ENCODE measurements at places on chromosomes 2 and 18. TPM values are rescaled to one million over a fixed set of nuclear protein-coding genes. Genes with fewer than 3 reads are reported as not detected.

The COL4A3 gene
- 0.42 TPM for total RNA-seq

The DES gene
- 917 TPM for total RNA-seq

The ME2 gene
- 59.4 TPM for total RNA-seq

The RAD51AP2 gene
- total RNA-seq: 0.11 TPM

The SERPINB13 gene
- not detected for total RNA-seq

The PARD3B gene
- 20.0 TPM for total RNA-seq

The SERPINB11 gene
- total RNA-seq: not detected

The ANTXR1 gene
- total RNA-seq: 8.1 TPM

The TBC1D8 gene
- total RNA-seq: 10.3 TPM

The VWC2L gene
- not detected for total RNA-seq

The PRKD3 gene
- total RNA-seq: 21.1 TPM

The AGXT gene
- total RNA-seq: 1.9 TPM

The CAPG gene
- 102 TPM for total RNA-seq

The PPP1R1C gene
- total RNA-seq: not detected

The KATNAL2 gene
- 1.3 TPM for total RNA-seq

The SCG2 gene
- 4.1 TPM for total RNA-seq

The FNDC4 gene
- 1.1 TPM for total RNA-seq

GRCh38 chr18:28757466-28758008, 580.6 kb upstream of the CDH2 start:
- DNase-seq: no peak

DNA sequence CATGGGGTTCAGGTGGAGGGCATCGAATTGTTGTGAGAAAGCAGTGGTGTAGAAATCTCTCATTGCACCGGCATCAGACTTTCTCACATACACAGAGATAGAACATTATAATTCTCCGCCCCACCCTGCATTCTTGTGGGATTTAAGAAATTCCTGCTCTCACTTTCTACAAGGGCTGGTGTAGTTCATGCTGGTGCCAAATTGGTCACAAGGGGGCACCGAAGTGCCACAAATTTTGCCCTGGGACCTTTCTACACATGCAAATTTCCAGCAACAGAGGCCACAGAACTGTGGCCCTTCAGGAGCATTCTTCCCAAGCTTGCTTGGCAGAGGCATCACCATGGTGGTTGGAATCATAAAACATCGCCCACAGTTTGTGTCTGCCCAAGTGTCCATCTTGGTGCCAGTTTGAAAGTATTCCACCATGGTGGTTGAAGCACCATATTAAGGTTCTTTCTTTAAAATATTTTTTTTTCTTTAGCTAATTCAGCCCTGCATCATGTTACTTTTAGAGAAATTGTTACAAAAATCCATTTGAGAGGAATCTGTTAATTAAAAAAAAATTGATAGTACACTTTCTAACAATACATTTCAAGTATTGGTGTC, 521.2 kb upstream of the FANCL start:
- peak; percentile 19 for DNase-seq

GRCh38 chr2:32274289-32274688, 3.4 kb upstream of the YIPF4 start:
- DNase-seq: no peak

GRCh38 chr2:177037569-177037968, 175.0 kb upstream of the HNRNPA3 start:
- no peak for DNase-seq

GRCh38 chr2:42331569-42332284, 29.3 kb downstream of the COX7A2L start:
- no peak for DNase-seq

GRCh38 chr2:195612611-195613495, 44.2 kb upstream of the SLC39A10 start:
- no peak for DNase-seq

- no peak for DNase-seq
These were observed 1.2 kb downstream of the OTX1 start for GRCh38 chr2:63051795-63052333.

- no peak for DNase-seq
These were observed 315.0 kb upstream of the SMIM21 start for GRCh38 chr18:75742516-75742915.

- DNase-seq: no peak
These were observed 111.3 kb downstream of the CPS1 start for GRCh38 chr2:210667711-210668110.

DNA sequence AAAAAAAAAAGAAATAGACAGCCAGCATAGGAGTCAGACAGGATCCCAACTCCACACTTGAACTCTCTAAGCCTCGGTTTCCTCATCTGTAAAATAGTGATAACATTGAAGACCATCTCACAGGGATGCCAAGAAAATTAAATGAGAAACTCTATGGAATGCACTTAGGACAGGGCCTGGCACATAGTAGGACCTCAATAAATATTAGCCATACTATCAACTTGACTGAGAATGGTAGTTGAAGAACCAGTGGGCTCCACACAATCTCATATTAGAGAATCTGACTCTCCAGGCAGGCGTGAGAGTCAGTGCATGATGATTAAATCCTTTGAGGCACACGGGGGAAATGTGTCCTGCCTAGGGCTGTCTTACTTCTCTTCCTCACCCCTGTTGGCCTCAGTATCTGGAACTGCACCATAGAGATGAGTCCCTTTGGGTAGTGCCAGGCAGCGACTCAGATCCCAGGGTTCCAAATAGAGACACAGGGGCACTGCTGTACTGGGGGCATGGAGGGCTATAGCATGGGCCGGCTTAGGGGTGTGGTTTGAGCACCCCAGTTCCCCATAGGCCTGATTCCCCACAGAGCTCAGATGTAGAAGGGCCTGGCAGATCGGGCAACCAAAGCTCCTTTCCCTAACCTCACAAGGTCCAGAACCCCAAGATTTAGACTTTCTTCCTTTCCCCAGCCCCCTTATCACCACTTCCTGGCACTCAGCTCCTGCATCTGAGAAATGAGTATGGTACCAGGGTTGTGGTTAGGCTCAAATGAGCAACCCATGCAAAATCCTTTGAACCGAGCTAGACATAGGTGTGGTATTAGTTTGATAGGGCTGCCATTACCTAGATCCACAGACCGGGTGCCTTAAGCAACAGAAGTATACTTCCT, 51.3 kb upstream of the CAB39 start:
- DNase-seq: no peak

GRCh38 chr2:200382874-200383273, 76.4 kb downstream of the SPATS2L start:
- no peak for DNase-seq

GRCh38 chr2:140747665-140748064, 1383.2 kb downstream of the LRP1B start:
- no peak for DNase-seq

DNA sequence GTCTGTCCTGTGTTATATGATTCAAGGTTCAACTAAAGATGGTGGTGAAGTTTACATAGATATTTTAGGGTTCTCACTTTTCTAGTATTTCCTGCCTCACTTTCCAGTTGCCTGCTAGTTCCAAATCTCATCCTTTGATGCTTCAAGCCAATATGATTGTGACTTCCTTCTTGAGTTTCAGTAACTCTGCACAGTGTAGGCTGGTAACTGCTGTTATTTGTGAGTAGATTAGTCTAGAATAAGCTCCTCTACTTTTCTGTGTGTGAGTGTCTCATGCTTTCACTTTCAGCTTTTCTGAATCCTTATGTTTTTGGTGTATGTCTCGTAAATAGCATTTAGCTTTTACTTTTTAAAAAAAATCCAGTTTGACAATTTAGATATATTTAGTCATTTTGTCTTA, 42.6 kb downstream of the GALNT1 start:
- DNase-seq: no peak

DNA sequence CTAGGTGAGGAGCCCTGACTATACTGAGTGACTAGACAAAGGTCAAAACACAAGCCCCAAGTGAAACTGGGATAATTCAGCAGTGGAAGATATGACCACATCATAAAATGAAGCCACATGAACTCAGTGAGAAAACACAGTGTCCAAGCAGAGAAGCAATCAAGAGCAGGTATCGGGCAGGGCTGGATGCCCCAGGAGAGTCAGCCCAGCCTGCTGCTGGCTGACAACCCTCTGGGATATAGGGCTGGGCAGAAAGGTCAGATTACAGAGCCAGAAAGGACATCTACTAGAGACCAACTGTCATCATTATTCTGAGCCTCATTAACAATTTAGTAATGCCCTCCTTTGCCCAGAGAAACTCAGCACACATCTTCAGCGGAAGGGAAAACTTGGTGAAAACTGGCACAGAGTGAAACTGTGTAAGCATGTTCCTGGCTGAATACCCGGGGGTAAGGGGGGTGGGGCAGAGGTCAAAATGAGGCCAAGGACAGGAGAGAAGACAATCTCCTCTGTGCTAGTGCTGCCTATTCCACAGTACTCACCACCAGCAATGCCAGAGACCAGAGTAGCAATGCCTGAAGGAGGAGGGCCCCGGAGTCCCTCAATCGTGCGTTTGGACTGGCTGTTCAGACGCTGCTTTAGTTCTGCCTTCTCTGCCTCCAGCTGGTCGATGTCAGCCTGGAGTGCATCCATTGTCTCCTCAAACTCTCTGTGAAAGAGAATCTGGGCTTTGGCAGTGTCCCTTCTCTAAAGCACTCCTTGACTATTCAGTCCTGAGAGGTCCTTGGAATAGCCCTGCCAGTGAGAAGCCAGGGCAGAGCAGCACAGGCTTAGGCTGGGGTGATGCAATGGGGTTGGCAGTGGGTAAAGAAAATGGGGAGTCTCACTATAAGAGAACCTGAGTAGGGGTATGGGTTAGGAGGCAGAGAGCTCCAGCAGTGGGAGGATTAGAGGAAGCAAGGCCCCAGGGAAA, 15.3 kb downstream of the DCTN1 start:
- no peak for DNase-seq

DNA sequence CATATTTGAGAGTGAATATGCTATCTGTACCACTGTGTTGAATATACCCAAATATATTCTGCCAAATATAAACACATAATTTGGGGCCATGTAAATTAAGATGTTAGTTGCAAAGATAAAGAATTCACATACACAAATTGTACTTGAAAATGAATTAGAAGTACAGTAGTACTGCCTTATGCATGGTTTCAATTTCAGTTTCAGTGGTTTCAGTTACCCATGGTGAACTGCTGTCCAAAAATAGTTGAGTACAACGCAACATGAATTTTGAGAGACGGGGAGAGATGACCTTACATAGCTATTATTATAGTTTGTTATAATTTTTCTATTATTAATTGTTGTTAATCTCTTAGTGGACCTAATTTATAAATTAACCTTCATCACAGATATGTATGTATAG, 1313.0 kb upstream of the FAM98A start:
- no peak for DNase-seq

- DNase-seq: no peak
These were observed 159.2 kb upstream of the DTNA start for GRCh38 chr18:34550902-34551301.

DNA sequence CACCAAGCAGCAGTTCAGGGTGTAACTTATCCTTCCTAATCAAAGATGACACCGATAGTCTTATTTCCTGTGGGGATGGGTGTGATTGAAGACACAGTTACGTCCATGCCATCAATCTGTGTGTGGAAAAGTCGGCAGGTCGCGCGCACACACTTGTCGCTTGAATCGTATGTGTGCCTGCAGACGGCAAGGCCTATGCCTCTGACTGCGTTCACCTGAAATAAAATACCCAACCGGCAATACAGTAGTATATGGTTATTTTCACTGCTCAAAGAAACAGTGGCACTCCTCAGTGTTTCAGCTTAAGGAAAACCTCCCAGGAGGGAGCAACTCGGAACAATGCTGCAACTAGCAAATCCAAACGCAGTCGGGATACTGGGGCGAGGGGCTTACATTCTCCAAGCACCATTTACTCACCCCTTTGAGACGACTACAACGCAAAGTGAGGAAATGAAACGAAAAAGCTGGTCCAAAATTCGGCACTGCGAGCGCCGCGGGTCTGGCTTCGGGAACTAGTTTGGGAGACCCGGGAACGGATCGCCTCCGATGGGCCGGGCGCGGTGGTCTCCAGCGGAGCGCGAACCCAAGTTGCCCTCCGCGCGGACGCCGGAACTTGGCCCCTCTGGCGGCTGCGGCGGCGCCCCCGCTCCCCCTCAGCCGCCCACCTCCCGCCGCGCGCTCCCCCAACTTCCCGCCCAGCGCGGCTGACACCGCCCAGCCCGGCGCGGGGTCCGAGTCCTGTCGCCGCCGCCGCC, 675 bp downstream of the PRKD3 start:
- DNase-seq: peak; percentile 62

- DNase-seq: no peak
These were observed 448 bp downstream of the YPEL5 start for GRCh38 chr2:30147196-30147714.

- DNase-seq: no peak
These were observed 129.1 kb upstream of the LGALSL start for GRCh38 chr2:64324746-64325410.

- DNase-seq: no peak
These were observed 130.9 kb upstream of the CAVIN2 start for GRCh38 chr2:191977754-191978153.

DNA sequence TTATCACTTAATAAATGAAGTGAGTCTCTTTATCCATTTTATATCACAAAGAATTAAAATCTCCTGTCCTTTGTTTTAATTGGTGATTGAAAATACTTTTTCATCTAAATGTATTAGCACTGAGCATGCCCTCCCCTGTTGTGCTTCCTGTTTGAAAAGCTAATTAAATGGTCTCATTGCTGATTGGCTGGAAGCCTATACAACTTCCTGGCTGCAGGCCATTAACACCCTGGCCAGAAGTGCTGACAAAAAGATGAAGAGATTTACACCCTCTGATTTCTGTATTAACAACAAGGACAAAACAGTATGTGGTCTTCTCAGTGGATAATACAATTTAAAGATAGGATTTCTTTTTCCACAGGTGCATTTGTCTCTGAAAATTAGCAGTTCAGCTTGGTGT, 548.0 kb downstream of the DCC start:
- DNase-seq: no peak

- DNase-seq: no peak
These were observed 241.1 kb downstream of the BCL2 start for GRCh38 chr18:63078471-63078870.

- no peak for DNase-seq
These were observed 34.0 kb downstream of the YWHAQ start for GRCh38 chr2:9596621-9597311.

DNA sequence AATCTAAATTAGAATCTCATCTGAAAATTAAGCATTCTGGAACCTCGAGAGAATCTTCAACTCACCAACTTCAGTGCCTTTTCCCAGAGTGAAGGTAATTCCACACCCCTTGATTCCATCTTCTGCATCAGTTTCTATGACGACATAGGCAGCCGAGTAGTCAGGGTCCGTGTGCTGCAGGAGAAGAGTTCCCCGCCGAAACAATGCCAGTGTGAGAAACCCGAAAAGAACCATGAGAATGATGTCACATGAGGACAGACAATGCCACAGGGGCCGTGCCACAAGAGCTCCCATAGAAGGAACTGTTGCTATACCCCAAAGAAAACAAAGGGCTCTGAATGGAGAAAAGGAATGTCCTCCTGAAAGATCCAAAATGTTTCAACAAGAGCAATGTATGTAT, 6.0 kb downstream of the ENOSF1 start:
- peak; percentile 1 for DNase-seq

DNA sequence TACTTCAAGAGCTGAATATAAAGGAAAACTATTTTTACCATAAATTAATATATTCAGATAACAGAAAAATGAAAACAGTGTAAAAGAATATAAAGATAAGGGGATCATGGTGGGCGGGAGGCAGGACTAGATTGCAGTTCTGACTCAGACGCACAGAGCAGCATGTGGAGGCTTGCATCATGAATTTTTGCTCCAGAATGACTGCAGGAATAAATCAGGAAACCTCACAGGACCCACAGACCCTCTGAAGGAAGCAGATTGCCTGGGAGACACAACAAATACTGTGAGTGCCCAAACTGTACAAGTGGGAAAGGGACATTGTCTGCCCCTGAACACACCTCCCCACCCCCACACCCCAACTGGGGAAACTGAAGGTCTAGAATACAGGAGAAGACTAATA, 19.2 kb upstream of the SIGLEC15 start:
- DNase-seq: no peak
